ENCODE measurements at places on chromosomes 2 and 18.
A peak's percentile ranks its signal among the peaks of the same experiment; 100 is the strongest.

DNA sequence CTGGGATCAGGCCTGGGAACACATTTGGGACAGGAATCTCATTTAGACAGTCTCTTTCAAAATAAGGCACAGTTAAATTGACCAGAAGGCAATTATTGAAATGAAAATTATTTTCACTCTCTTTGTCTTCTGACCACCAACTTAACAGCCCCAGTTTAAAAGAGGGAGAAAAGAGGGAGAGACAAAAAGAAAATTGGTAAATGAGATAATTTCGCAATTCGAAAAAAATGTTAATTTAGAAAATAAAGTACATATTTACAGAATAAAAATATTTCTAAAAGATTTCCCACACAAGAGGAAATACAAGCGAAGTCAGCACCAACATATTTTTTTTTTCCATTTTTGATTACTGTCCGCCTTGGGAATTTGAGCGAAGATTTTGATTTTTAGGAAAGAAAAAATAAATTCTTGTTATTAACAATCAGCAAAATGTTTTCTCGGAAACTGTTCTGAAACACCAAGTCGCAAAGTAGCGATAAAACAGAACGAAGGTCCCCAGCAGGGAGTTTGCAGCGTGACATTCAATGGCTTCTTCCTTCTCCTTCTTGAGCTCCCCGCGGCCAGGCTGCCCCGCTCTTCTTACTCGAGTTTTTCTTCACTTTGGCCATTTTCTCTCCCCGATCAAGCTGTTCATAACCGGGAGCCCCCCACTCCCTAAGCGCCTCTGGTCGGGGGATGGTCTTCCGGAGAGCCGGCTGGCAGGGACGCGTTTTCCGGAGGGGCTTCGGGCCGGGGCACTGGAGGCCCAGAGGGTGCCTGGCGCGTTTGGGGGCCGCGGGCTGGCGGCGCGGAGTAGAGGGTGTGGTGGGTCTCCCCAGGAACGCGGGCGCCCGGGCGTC lies 5.0 kb downstream of the SP9 start:
- no peak for DNase-seq

GRCh38 chr18:26290385-26290784 lies 64.1 kb downstream of the TAF4B start:
- no peak for DNase-seq

DNA sequence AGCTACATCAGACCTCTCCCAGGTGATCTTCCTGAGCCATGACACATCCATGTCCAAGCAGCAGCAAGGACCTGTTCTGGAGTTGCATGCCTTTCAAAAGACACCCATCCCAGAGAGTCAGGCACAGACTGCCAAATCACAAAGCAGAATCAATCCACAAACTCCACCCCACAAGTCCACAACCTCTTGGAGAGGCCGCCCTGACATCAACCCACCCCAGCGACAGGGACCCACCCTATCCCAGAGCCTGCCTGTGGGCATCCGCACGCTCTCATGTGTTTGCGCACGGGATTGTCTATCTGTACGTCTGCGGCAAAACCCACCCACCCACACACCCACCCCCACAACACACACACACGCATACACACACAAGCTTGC lies 11.9 kb downstream of the SMAD7 start:
- DNase-seq = no peak

GRCh38 chr2:216635701-216636550 lies 2.7 kb downstream of the IGFBP2 start:
- DNase-seq = no peak

- DNase-seq = no peak
Observed at GRCh38 chr2:6956566-6956965, 39.4 kb downstream of the RNF144A start.

GRCh38 chr2:20472569-20472968 lies 25.7 kb downstream of the RHOB start:
- DNase-seq = no peak

DNA sequence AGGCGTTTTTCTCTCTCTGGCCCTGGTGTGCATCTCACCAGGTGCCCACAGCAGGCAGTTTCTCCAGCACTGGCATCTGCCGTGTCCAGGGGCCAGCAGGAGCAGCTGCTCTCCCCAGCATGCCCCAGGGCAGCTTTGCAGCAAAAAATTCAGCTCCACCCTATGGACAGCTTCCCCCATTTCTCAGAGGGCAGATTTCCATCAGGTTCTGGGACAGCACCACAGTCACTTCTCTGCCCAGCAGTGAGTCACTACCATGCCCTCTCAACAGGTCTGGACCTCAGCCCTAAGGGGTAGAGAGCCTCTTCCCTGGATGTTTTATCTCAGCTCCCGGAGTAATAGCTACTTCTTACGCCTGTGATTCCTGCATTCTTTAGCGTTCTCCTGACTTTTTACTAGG lies 170.2 kb upstream of the RAB12 start:
- no peak for DNase-seq

DNA sequence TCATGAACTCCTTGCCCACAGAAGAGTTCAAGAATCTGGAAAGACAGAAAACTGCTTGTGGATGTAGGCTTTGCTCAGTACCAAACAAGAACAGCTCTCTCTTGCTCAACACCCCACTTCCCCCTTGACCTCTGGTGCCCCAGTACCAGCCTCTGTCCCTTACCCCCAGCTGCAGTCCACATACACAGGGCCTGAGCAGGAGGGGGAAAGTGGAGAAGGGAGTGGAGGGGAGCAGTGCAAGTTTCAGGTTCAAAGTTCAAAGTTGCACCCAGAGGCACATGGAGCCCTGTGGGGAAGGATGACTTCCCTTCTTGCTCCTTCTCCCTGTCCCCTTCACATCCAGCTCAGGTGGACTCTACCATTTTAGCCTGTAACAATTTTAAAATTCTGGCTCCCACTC lies 61.1 kb upstream of the LPIN2 start:
- DNase-seq = no peak

- no peak for DNase-seq
Observed at GRCh38 chr2:174106736-174107135, 141.6 kb upstream of the SP3 start.

- DNase-seq = peak; percentile 73
Observed at GRCh38 chr2:163667064-163667887, 68.5 kb downstream of the FIGN start.

GRCh38 chr2:100142393-100142792 lies at the start of gene AFF3:
Gene AFF3 (minus strand): TSS chr2:100142590. CDS start chr2:100104454, 38,136 bp downstream.
- DNase-seq = no peak

DNA sequence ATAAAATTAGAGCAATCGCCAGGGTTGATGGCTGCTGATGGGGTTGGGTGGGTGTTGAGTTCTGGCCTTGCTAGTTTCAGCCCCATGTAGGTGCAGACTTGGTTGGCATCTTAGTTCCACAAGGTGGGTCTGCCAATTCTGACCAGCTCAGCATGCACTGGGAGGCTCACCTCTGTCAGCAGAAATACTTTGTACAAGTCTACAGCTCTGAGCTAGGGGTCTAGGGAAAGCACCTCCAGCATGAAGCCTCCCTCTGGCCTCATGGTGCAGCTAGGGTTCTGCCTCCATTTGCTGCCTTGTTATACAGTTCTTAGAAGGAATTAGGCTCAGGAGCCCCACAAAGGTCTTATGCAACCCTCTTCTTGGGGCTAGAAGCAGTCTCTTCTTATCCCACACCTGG lies 278.9 kb upstream of the HDAC4 start:
- DNase-seq = no peak

DNA sequence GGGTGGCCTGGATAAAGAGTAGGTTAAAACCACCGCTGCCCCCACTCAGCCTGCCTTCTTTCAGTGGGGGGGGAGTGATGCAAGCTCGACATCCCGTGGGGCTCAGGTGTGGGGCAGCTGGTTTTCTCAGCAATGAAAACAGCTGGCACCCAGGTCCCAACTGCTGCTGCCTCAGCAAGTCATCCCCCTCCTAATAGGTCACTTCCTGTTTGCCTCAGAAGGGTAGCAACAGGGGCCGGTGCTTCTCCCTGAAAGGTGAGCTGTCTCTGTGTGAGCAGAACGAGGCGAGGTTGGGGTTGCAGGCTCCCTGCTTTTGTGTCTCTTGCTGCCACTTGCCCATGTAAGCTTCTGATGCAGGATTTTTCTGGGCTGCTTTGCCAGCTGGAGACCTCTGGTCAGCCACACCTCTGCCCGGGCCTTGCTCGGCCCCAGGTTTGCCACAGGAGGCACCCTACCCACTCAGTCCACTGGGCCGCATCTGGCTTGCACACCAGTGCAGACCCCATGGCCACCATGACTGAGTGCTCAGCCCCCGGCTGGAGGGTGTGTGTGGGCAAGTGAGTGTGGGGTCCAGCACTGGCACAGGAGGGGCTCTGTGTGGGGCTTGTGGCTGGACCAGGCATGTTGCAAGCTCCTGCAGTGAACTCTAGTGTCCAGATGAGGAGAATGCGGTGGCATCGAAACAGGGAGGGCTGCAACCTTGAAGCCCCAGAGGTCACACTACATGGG lies 11.5 kb upstream of the ASB1 start:
- DNase-seq = no peak

DNA sequence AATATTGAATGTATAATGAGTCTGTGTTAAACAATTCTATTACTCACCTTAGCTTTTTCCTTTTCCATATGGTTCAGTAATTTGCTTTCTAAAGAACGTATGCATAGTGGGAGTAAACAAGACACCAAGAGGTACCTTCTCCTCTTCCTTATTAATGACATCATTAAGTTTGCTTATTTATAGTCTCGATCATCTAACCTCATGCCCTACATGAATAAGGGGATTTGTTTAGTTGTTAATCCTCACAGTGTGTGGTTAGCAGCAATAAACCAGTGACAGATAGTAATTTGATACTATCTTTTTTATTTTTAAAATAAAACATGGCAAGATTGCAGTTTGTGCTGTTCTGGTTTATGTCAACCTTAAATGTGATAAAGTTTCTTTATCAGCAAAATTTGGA lies 69.7 kb downstream of the COBLL1 start:
- no peak for DNase-seq

DNA sequence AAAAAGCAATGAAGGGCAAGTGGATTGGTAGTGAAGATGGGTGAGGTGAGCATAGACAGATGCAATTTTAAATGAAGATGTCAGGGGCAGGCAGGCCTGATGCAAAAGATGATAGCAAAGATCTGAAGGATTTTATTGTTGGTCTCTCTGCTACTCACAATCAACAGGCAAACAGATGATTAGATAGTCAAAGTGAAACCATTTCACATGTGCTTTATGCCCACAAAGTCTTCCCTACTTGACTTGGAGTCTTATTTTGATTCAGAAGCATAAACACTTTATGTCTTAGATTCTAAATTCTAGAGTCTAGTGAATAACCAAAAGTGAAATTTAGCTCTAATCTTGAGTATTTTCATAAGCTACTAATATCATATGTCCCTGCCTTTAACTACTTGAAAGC lies 153.8 kb upstream of the HNRNPA3 start:
- DNase-seq = no peak

DNA sequence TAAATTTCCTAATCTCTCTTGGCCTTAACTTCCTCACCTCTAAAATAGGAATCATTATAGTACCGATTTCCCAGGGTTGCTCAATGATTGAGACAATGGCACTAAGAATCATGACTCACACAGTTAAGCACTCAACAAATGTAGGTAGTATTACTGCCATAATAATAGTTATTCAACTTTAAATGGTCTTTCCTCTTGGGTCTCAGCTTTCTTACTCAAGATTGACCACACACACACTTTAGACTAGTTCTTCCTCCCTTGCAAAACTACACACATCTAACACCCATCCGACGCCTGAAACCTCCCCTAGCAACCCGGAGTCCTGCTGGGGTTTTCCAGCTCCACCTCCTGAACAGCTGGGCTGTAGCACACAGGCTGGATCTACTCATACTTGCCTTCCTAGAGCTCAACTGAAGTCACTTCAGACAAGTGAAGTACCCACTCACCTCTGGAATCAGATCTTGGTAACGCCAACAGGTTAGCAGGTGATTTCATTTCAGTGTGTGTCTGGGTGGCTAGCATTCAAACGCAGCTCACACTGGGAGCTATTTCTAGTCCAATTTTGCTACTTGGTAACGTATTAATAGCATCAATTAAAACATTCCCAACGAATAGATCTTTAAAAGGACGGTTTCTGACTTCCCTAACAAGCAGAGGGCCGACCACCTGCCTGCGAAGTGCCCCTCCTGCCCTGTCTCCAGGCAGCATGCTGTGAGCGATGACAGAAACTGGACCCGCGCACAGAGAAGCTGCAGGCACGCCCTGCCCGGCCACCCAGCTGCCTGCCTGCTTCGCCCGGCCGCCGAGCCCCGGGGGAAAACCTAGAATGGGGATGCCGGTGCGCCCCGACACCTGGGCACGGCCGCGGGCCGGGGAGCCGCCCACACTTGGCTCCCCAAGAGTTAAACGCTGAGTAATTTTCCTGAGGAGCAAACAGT lies 1.1 kb downstream of the UXS1 start:
- DNase-seq = peak; percentile 85

DNA sequence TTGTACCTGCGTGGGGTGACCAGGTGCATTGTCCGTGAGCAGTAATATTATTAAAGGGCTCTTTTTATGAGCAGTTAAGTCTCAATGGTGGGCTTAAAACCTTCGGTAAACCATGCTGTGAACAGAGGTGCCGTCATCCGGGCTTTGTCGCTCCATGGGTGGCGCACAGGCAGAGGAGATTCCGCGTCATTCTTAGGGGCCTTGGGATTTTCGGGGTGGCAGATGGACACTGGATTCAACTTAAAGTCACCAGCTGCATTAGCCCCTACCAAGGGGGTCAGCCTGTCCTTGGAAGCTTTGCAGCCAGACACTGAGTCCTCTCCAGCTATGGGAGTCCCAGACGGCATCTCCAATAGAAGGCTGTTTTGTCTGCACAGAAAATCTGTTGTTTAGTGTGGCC lies 107.7 kb downstream of the NFATC1 start:
- DNase-seq = no peak

DNA sequence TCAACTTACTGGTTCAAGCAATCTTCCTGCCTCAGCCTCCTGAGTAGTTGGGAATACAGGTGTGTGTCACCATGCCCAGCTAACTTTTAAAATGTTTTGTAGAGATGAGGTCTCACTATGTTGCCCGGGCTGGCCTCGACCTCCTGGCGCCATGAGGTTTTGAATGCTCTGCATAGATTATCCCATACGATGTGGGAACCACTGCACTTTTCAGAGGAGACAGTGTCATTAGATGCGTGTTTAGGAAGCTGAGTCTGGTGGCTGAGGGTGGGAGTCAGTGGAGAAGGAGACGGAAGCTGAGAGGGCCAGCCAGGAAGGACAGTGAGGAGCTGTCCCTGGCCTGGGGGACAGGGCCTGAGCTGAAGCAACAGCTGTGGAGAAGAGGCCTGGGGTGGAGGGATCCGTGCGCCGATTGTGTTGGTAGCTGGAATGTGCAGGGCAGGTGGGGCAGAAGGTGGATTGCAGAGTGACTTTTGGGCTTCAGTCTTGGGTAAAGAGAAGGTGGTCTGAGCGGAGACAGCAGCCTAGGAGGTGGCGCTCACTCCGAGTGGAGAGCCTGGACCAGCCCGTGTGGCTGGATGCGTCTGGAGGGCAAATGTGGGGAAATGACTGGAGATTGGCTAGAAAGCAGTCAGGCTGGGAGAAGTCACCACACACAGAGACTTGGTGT lies 68.0 kb downstream of the LDLRAD4 start:
- no peak for DNase-seq
